T47D (cell line): ENCODE measurements at places on chromosomes 7 and 10.
A peak's percentile ranks its signal among the peaks of the same experiment; 100 is the strongest.

GRCh38 chr10:69612760-69613159 lies 17.3 kb upstream of the FAM241B start:
- DNase-seq = no peak

GRCh38 chr10:116783011-116783655 lies 40.8 kb upstream of the HSPA12A start:
- DNase-seq = no peak

DNA sequence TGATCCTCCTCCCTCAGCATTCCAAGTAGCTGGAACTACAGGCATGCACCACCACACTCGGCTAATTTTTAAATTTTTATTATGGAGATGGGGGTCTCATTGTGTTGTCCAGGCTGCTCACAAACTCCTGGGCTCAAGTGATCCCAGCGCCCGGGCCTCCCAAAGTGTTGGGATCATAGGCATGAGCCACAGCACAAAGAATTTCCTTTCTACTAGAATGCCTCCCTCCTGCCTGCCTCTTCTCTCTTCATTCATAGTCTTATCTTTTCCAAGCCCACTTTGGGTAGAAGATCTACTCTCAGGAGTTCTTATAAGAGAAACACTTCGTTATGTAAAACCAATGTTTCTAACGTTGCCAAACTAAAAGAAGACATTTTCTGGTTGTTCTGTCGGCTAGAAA lies 144.1 kb downstream of the LRRC4 start:
- no peak for DNase-seq

DNA sequence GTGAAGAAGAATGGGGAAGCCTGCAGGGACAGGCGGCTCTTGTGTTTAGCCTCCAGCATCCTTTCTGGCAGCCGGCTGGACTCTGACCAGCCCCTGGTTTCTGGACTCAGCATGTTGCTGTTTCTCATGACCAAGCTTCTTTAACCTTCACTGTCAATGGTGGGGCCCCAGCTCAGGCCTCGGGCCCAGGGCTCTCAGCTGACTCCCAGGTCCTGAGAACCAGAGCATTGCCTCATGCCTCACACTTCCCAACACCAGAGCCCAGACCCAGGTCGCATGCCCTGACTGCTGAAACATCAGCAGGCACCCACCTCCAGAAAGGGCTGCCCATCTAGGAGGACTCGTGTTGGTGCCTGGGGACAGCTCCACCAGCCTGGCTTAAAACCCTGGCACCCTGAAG lies 34.8 kb upstream of the FGFR2 start:
- DNase-seq = no peak

- DNase-seq = no peak
These were observed 40.3 kb upstream of the MXI1 start for GRCh38 chr10:110167149-110167548.

GRCh38 chr7:27737616-27738015 lies 2.3 kb upstream of the TAX1BP1 start:
- peak; percentile 35 for DNase-seq

- no peak for DNase-seq
These were observed 12.7 kb upstream of the PURB start for GRCh38 chr7:44898039-44898438.

- DNase-seq = no peak
These were observed 154.4 kb downstream of the JAZF1 start for GRCh38 chr7:28026237-28026636.

GRCh38 chr10:49090696-49091380 lies 24.5 kb downstream of the VSTM4 start:
- no peak for DNase-seq

GRCh38 chr7:130874071-130874915 lies 140.3 kb upstream of the KLF14 start:
- no peak for DNase-seq

GRCh38 chr7:25928549-25929330 lies 223.3 kb upstream of the NFE2L3 start:
- no peak for DNase-seq

- no peak for DNase-seq
These were observed 48.9 kb upstream of the STARD3NL start for GRCh38 chr7:38129162-38129561.

- no peak for DNase-seq
These were observed 1.5 kb upstream of the OAT start for GRCh38 chr10:124420254-124420653.

GRCh38 chr7:158074896-158075632 lies 512.6 kb downstream of the PTPRN2 start:
- DNase-seq = no peak

DNA sequence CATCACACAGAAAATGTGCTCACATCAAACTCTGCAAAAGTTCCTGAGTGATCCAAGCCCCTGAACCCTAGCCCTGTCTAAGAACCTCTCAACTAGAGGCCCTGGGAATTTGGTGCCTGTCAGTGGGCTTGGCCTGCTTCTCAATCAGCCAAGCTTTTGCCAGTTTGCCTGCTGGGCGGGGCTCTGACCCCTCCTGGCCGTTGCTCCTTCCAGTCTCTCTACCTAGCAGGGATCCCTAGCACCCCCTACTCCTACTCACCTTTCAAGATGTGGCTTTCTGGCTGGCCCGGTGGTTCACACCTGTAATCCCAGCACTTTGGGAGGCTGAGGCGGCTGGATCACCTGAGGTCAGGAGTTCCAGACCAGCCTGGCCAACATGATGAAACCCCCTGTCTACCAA lies 2.1 kb downstream of the KLRG2 start:
- DNase-seq = no peak

- no peak for DNase-seq
These were observed 42.5 kb downstream of the AVL9 start for GRCh38 chr7:32537760-32538159.

DNA sequence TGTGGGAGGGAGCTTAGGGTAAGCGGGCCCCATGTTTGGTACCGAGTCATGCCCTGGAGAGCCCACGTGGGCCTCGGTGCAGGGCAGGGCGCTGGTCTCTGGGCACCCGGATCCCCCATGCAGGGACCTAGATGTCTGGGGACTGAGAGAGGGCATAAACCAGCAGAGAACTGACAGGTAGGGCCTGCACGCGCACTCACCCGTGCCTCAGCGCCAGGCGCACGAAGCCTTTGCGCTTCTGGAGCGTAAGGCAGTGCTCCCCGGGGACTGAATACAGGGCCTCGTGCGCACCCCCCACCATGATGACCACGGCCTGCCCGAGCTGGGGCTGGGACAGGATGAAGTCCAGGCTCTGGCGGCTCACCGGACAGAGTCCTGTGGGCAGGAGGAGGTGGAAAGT lies 2.8 kb downstream of the MOGAT3 start:
- DNase-seq = no peak

GRCh38 chr10:99395750-99396445 lies 34.5 kb downstream of the GOT1 start:
- no peak for DNase-seq

DNA sequence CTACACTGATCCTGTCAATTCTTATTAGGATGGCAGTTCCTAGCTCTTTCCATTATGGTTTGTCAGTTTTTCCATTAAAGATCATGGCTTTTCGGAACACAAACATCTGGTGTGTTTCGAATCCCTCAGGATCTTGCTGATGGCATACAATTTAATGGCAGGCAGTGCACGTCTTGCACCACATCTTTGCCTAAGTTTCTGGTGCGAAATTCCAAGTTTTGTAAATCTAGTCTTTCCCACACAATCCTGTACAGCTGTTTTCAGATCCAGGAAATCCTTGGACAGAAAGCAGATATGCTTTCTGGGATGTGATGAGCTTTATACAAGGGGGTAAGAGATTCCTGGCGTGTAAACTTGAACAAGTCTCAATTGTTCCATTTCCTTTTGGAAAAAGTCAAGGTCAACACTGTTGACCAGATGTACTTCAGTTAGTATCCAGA lies 224.3 kb upstream of the PHYHIPL start:
- no peak for DNase-seq

GRCh38 chr10:32190890-32191491 lies 134.8 kb upstream of the KIF5B start:
- no peak for DNase-seq
